AG04450 (cell line): ENCODE measurements at places on chromosomes 11 and 22. TPM values are rescaled to one million over a fixed set of nuclear protein-coding genes. Genes with fewer than 3 reads are reported as not detected.

Gene P2RY6
- not detected in 2 replicates for polyA plus RNA-seq

DNA sequence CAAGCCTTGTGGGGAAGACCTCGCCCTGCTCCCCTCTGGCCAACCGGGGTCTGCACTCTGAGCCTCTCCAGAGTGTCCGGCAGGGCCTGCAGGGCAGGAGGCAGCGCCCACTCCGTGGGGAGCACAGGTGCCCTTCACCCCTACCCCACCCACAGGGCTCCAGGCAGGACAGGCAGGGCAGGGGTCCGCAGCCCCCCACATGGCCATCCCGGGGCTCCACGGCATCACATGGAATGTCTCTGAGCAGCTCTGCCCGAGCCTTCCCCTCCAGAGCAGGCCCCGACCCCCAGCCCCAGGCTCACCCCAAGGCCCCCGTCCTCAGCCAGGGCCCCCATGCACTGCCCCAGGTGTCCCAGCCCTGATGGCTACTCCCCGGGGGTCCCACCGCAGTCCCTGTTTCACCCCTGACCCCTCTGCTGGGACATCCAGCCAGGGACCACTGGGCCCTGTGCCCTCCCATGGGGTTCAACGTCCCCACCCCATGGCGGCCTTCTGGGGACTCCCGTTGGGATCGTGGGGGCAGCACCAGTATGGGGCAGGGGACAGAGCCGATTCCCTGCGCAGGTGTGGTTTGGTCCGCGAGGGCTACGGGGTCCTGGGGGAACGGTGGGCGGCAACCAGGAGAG lies 77.7 kb downstream of the BRD1 start:
- DNase-seq = no peak

DNA sequence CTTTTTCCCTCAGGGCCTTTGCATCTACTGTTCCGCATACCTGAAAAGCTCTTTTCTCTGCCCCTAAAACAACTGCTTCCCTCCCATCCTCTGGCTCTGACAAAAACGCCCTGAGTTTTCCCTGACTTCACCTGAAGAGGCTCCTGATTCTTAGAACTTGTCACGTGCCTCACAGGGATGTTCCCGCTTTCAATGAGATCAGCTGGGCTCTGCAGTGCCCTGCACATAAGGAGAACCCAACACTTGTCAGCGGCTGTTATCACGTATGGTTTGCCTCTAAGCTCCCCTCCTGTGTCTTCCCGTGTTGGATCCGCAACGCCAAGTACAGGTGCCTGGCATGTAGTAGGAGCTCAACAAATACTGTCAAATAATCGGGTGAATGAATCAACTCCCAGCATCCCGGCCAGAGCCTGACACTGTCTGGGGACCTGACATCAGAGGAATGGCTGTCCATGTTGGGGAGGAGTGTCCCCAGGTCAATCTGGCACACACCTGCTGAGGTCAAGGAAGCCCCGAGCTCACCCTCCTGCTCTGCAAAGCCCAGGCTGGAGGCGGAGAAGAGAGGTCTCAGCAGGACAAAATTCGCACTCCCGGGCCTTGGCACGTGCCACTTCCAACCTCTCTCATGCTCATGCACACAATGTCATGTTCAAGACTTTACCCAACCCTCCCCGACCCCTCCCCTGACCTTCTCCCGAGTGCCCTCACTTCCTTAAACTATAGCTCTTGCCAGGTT lies 4.2 kb upstream of the GRK2 start:
- DNase-seq = no peak

DNA sequence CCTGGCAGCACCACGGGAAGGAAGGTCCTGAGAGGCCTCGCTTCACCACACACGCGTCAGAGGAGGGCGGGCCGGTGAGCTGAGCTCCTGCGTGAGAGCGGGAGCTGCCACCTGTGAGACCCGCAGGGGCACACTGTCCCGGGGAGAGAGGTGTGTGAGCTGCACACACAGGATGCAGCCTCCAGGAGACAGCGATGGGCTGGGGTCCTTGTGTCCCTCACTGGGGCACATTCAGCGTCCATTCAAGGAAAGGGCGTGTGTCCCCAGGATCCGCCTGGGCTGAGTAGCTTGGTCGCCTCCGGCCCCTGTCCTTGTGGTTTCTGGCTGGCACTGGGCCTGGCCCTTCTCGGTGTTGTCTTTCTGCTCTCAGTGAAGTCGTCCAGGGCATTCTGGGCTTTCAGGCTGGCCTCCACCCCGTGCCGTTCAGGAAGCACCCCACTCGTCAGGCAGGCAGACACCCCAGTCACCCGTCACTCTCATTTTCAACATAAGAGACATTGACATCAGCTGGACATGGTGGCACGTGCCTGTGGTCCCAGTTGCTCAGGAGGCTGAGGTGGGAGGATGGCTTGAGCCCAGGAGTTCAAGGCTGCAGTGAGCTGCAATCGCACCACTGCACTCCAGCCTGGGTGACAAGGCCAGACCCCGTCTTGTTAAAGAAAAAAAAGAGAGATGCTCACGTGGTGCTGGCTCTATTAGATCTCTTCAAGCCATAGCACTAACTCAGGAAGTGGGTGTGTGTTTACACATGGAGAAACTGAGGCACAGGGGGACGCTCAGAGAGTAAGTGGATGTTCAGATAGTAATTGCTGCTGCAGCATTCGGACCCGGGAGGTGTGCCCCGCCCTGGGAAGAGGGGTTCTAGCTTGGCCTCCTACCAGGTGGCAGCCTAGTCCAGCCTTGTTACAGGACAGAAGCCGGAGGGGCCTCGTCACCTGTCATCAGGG lies 1081.6 kb downstream of the BRD1 start:
- no peak for DNase-seq

DNA sequence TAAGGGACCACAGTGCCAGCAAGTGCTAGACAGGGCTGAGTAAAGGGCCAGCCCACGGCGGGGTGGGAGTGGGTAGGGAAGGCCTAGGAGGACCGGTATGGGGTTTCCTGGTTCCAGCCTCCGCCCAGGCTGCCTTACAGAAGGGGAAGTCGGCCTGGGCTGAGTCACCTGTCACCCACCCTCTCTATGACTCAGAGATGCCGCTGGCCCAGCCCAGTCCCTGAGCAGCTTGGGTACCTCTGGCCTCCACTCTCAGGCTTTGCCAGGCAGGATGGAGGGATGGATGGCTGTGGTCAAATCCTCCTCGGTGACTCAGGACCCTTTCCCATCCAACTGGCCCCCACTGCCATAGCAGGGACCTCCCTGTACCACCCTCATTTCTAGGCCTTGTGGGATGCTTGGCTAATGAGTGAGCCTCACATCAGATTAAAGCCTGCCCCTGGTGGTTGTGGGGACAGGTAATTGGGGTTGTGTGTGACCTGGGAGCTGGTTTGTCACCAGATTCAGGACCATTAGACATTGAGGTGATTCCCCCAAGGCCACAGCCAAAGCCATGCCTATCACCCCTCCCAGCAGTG lies 13.9 kb downstream of the SLC35E4 start:
- no peak for DNase-seq

GRCh38 chr11:78603792-78604191 lies 29.1 kb upstream of the NARS2 start:
- DNase-seq = no peak

DNA sequence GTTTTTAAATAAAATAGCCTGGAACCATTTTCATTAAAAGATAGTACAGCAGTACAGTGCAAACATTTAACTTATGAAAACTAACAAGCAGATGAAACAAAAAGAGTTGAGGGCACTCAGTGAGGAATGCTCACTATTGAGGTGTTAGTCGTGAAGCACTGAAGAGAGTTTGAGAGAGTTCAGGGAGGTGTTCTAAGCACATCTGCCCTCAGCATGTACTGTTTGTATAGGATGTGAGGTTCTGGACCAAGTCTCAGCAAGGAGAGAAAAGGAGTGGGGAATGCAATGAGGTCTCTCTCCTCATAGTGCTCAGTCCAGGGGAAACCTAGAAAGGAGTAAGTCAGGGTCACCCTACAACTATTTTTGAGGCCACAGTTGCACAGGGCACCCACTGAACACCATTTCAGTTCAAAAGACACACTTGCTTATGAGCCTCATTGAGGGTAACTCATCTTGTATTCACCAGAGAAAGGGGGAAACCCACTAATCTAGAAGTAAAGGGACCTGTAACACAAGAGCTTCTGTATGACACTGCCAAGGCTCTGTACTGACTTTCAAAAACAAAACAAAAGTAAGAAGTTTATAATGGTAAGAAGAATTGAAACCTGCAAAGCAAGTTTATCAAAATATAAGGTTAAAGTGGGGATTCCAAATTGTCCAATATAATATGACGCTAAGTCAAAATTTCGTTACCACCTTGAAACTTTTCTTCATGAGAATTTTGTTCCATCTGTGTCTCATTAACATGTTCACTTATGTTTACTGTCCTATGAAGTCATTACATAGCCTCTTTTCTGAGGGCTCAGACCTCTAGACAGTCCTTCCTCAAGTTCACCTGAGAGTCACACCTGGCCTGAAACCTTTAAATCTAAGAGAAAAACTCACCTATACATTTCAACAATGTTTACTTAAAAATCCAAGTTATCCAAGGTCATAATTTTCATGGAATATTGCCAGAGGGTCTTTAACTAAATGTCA lies 275.3 kb downstream of the ETS1 start:
- DNase-seq = no peak
